ENCODE measurements at places on chromosomes 16 and 17. TPM values are rescaled to one million over a fixed set of nuclear protein-coding genes. Genes with fewer than 3 reads are reported as not detected.

The HBA1 gene
- total RNA-seq = not detected

The TBC1D28 gene
- total RNA-seq = not detected

The ITGA2B gene
- 0.33 TPM for total RNA-seq

The PDE6G gene
- 1.0 TPM for total RNA-seq
